ENCODE measurements at places on chromosomes 5 and 9.

- DNase-seq, result peak; percentile 25
Measured at GRCh38 chr5:101067429-101067828, 164.3 kb upstream of the ST8SIA4 start.

GRCh38 chr9:137406876-137407589 lies 15.9 kb downstream of the EXD3 start:
- peak; percentile 55 for DNase-seq

DNA sequence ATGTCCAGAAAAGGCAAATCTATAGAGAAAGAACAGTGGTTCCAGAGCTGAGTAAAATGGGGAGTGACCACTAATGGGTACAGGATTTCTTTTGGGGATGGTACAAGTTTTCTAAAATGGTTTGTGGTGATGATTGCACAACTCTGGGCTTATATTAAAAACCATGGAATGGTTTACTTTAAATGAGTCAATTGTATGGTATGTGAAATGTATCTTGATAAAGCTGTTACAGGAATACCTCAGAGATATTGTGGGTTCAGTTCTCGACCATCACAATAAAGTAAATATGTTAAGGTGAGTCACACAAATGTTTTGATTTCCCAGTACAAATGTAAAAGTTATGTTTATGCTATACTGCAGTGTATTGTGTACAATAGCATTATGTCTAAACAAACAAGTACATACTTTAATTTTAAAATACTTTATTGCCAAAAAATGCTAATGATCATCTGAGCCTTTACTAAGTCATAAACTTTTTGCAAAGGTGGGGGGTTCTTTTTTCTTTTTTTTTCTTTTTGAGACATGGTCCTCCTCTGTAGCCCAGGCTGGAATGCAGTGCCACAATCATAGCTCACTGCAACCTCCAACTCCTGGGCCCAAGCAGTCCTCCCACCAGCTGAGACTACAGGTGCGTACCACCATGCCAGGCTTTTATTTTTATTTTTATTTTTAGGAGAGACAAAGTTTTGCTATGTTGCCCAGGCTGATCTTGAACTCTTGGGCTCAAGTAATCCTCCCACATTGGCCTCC lies 65.9 kb downstream of the SHOC1 start:
- DNase-seq, result peak; percentile 94

GRCh38 chr9:107742531-107743309 lies 253.2 kb upstream of the KLF4 start:
- DNase-seq, result no peak

DNA sequence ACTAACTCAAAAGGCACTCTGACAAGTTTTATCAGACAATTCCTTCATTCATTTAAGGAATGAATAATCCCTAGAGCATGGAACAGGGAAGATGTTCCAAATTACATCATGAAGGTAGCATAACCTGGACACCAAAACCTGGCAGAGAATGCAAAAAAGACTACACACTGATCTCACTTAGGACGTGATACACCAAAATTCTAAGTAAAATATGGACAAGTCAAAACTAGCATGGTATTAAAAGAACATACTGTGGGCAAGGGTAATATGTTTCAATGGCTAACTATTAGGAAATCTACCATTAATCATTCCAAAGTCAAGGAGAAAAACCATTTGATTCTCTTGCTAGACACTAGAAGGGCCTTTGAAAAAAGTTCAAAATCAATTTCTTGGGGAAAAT lies 176.5 kb downstream of the HSPA4 start:
- no peak for DNase-seq

DNA sequence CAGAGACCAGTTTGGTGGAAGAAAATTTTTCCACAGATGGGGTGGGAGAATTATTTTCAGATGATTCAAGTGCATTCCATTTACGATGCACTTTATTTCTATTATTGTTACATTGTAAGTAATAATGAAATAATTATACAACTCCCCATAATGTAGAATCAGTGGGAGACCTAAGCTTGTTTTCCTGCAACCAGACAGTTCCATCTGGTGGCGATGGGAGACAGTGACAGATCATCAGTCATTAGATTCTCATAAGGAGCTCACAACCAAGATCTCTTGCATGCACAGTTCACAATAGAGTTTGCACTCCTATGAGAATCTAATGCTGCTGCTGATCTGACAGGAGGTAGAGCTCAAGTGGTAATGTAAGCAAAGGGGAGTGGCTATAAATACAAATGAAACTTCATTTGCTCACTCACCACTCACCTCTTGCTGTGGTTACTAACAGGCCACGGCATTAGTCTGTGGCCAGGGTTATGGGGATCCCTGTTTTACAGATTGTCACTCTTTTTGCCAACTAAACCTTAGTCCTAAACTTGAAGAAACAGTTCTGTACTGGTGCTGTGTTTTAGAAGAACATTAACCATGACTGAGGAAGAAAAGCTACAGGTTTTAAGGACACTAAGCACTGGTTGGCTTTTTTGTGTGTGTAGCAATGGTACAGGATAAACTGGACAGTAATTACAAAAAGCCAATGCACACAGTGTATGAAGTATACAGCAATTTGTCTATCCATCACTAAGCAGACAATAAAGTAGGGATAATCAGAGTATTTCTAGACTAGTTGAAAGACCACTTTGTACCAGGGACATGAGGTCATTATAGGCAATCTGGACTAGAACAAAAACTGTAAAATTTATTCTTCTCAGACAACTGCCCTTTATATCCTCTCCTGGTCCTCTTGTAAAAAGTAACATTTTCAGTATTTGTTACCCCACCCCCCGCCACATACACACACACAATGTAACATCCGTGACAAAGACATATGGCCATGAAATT lies 9.9 kb downstream of the TMEM232 start:
- no peak for DNase-seq

DNA sequence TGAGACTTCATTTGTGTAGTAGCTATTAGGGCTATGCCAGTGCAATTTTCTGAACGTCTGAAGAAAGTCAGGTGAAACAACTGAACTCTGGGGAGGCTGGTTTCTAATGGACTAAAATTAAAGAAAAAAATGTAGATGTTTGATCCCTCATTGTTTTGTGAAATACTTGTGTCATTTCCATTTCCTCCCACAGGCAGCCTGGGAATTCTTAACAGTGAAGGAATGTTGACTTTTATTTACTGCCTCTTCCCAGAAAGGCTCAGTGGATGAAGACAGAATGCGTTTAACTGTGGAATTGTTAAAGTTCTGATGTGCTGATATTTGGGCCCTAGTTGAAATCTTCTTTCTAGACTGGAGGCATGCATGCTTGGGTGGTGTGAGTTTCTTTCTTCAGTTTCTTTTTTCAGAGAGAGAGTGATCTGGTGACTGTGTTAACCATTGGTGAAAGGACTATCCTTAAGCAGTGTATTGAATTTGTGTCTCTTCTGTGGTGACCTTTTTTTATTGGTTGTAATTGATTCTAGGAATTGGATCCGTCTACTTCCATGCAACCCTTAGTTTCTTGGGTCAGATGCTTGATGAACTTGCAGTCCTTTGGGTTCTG lies 15.5 kb downstream of the ACER2 start:
- no peak for DNase-seq

DNA sequence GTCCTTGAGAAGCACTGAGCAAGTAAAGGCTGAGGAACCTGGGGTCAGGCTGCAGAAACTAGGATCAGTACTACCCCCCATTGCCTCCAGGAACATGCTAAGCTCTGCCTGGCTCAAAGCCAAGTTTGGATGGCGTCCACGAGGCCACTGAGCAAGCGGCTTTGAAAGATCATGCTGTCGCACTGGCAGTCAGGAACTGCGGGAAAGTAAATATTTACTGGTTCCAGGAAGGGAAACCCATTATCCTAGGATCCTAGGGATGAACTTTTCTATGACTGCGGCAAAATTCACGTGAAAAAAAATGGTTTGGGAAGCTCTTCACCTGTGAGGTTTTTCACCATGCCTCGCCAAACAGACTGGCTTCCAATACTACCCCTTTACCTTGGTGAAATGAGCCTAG lies 75.3 kb upstream of the PJA2 start:
- DNase-seq, result peak; percentile 9

DNA sequence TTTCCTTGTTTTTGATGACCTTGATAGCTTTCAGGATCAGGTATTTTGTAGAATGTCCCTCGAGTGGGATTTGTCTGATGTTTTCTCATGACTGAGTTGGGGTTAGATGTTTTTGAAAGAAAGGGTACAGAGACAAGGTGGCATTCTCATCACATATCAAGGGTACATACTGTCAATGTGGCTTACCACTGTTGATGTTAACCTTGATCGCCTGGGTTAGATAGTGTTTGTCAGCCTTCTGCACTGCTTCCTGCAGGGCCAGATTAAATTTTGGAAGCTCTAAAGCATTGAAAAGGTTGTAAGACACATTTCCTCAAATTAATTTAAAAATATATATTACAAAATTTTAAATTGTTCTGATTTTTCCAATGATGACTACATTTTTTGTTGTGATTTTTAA lies 287.4 kb upstream of the ACTBL2 start:
- no peak for DNase-seq

DNA sequence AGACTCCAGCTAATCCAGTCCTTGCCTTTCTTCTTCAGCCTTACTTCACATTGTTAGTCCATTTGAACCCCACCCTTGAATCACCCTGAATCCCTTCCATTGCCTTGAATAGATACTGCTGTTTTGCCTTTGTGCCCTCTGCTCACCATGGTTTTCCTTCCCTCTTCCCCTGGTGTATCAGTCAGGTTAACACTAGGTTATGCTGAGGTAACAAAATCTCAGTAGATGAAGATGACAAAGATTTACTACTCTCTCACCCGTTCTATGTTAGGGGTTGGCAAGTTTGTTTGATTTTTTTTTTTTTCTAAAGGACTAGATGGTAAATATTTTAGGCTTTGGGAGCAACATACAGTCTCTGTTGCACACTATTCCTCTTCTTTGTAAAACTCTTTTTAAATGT lies 3.3 kb upstream of the VLDLR start:
- no peak for DNase-seq

DNA sequence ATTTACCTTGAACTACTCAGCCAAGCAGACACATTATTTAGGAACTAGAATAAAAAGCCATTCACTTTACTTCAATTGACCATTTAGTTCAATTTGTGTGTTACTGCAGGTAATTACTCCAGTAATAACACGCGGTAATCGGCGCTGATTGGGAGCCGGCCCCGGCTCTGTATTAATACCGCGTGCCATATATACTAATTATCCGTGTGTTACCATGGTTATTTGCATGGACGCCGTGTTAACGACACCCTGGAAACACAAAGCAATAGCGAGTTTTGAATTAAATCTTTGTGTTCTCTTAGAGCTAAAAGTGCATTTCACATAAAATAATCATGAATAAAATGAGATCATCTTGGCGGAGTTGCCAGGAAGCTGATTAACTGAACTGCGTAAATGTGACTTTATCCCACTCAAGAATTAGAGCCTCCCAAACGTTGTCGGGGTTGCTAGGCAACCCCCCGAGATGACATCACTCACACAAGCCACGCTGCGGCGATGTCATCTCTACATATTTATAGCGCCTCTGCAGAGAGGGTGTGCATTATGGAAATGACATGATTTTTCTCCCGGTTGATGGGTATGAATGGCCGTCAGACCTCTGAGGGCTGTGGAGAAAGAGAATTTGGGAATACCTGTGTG lies 41.4 kb upstream of the RNU6ATAC start:
- DNase-seq, result peak; percentile 89

DNA sequence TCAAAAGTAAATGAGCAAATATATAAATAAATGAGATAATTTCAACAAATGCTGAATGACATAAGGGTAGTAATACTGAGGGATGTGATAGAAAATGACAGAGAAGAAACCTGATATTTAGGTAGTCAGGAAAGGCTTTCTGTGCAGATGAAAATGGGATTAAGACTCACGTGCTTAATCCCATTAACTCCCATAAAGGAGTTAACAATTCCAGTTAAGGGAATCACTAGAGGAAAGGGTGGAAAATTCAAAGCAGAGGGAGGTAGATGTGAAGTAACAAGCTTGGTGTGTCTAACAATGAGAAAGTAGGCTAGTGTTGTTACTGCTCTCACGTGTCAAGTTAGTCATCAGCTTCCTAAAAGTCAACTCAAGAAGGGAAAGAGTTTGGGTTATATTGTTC lies 90.5 kb upstream of the TRIM32 start:
- DNase-seq, result no peak

DNA sequence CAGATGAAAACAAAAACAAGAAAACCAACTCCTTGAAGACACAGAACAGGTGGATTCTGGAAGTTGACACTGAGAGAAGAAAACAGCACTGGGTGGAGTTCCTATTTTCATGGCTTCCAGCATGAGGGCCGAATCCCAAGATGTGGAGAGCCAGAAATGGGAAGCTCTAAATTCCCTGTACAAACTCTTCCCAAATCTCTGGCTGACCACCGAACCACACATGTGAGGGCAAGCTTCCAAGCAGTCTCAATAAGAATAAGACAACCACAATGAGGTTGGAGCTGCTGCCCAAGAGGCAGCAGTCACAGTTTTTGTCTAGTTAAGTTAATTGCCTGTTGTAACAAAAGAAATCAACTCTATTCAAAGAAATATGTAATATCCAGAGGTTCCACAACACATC lies 339.3 kb upstream of the SLC30A5 start:
- no peak for DNase-seq

- peak; percentile 12 for DNase-seq
Measured at GRCh38 chr5:19608444-19609002, 379.5 kb downstream of the CDH18 start.

DNA sequence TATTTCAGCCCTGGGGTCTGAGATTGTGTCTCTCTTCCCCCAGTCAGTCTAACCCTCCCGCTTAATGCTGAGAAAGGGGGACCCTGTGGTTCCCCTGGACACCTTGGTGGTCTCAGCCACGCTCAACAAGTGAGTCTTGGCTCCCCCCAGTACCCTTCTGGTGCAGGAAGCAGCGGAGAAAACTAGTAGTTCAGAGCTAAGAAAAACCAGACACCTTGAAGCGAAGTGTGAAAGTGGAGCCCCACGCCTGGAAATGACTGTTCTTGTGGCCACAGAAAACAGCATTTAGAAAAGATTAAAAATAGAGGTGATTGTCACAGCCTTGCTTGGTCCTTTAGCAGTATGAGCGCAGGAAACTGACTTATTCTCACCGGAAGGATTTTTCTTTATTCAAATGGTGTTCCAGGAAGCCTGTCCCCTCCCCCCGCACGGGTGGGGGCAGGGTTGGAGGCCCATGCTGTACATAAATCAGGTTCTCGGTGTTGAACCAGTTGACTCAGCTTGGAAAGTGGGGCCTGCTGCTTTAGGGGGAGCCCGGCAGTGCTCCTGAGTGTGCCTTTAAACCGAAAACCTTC lies 8.1 kb downstream of the ARPC5L start:
- peak; percentile 35 for DNase-seq

DNA sequence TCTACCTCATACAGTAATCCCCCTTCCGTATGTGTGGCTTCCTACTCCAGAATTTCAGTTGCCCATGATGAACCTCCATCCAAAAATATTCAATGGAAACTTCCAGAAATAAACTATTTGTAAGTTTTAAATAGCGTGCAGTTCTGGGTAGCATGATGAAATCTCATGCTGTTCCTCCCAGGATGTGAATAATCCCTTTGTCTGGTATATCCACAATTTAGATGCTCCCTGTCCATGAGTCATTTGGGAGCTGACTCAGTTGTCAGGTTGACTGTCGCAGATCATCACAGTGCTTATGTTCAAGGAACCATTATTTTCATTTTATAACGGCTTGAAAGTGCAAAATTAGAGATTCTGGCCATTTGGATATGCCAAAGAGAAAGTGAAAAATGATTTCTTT lies 290.1 kb upstream of the CDH9 start:
- DNase-seq, result peak; percentile 72
